ENCODE measurements at places on chromosomes 7 and 10.

DNA sequence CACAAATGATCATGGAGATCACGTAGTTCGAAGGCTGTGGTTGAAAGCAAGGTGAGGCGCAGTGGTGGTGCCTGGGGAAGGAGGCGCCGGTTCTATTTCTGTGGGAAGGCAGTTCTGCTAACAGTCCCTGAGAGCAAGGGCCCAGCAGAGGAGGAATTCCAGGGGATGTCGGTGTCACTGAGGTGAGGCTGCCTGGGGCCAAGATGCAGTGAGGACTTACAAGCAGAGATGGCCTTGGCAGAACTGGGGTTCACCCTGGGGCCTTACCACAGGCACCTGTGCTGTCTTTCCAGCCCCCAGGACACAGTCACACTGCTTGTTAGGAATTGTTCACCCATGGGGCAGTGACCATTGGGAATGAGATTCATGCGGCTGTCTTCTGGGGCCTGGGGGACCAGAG lies 26.7 kb downstream of the GBX1 start:
- DNase-seq: no peak

DNA sequence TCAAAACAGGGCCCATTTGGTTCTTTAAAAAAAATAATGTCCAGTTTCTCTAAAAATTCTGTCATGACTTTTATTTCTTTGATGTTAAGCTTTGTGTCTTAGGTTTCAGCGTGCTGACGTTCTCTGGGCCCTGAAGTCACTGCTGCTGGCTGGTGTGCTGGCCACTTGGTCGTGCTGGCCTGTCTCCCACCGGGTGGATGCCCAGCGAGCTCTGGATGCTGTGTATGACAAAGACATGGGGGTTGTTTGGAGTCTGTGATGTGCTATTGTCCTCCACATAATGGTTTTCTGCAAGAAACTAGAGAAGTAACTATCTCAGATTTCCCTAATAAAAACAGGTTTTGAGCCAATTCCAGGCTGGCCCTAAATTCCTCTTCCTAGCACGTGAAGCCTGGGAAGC lies 9.5 kb upstream of the IDI2 start:
- DNase-seq: no peak

GRCh38 chr10:97020452-97021400 lies 165.0 kb downstream of the SLIT1 start:
- no peak for DNase-seq

DNA sequence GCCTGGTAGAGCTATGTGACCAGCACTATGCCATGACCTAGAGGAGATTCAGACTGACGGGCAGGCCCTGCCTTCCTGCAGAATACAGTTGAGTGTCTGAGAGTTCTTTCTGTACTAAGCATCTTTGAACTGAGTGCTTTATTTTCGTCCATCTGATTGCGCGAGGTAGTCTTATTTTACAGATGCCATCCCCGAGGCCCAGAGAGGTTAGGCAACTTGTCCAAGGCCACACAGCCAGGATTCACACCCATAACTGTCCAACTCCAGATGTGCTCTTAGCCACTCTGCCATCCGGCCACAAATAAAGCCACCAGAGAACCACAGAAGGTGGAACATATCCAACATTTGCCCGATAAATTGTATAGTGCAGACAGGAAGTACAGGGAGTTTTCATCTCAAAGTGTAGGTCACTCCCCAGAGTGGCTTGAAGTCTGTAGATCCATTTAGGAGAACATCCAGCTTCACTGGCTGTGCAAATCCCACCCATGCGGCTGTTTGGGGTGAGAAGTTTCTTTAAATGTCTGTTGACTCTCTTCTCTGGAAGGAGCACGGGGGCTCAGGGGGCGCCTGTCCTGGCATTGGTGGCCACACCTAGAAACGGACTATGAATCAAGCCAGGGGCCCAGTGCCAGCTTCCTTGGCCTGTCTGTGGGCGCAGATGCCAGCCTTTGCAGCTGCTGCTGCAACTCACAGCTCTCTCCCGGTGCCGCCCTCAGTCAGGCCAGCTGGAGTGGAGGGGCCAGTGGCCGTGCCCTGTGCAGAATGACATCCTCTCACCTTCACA lies 11.1 kb downstream of the CHST3 start:
- DNase-seq: no peak

- DNase-seq: no peak
These were observed 131.0 kb downstream of the DLG5 start for GRCh38 chr10:77795426-77796055.

GRCh38 chr7:65979583-65980477 lies 2.2 kb downstream of the GUSB start:
- DNase-seq: no peak

DNA sequence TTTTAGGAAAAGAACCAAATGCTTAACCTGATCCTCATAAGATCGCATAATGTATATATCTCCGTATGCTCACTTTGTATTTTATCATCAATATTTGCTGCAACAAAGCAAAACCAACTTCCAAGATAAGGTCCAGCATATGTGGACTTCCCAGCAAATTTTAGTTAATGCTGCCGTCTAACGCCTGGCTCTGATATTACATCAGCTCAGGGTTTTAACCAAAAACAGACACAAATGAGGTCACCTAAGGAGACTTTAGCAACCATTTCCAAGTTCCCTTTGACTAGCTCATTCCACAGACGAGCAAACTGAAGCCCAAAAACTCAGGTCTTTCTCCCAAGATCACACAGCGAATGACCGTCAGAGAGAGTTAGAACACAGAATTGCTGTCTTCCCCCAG lies 59.4 kb upstream of the UCN3 start:
- DNase-seq: no peak

DNA sequence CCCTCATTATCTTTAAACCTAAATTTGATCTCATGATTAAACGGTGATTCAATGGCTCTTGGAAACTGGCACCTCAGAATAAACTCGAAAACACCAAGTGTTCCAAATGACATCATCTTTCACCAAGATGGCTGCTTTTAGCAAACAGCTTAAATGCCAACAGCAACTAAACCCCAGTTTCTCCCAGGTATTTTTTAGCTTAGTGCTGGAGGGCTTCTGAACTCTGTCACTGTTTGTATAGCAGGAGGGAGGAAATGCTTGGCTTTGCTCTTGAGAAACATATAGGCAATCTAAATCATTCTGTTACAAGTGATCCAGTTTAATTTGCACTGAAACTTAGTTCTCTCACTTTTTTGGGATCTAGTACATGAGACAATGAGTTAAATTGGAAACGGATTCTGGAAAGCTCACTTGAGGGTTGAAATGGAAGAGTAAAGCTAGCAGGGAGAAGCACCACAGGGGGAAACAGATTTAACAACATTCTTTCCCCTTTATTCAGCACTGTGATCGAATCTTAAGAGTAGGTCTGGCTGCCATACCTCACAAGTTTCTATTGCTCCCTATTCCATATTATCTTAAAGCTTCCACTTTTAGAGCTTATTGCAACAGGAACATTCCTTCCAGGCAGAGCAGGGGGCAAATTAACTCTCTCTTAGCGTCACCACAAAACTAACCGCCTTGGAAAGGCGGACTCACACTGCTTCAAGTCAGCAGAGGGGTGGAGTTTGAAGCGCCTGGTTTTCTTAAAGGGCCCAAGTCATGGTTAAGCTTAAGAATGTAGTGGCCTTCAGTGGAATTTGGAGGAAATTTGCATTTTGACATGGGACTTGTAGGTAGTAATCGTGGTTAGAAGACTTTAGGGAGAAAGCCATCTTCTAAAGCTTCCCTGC lies 1.8 kb upstream of the CCDC6 start:
- peak; percentile 65 for DNase-seq

DNA sequence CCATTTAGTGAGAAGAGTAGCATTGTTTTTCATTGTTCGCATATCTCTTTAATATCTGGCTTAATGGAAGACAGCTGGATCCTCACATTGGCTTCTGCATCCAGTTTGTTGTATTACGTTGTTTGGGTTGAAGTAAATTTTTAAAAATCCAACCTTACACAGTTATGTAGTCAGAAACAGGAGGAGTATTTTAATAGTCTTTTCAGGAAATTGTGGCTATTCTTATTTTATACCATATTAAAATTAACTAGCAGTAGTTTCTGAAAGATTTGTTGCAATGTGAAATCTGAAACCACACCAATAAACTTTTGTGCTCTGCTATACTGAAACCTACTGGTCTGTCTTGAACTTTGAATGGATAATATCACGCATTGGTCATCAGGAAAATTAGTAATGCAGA lies 27.9 kb downstream of the MYPN start:
- no peak for DNase-seq

- no peak for DNase-seq
These were observed 13.2 kb downstream of the RASGEF1A start for GRCh38 chr10:43253461-43254198.
